KBM-7 (cell line): ENCODE measurements at places on chromosomes 7 and 10.
A peak's percentile ranks its signal among the peaks of the same experiment; 100 is the strongest.

DNA sequence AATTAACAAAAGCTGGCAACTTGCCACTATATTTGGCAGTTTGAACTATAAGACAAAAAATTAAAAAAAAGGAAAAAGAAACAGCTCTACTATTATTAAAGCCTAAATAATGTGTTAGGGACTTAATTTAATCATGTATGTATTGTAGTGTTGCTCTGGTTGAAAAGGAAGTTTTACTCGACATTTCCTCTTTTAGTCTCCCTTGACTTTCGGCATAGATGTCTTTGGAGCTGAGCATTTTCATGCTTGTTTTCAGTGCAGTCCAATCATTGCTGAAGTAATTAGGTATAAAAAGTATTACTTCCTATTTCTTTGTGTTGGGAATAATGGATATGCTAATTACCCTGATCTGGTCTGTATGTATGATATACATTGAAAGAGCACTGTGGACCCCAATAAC, 216.8 kb upstream of the KLF6 start:
- DNase-seq, result no peak

- DNase-seq, result no peak
Measured at GRCh38 chr7:66556549-66557213, 72.0 kb upstream of the KCTD7 start.

GRCh38 chr10:62844280-62845011, 28.3 kb upstream of the EGR2 start:
- DNase-seq, result no peak

- no peak for DNase-seq
Measured at GRCh38 chr10:76119515-76119914, 688.1 kb downstream of the LRMDA start.

- peak; percentile 59 for DNase-seq
Measured at GRCh38 chr7:87330942-87331341, 14.5 kb upstream of the CROT start.

DNA sequence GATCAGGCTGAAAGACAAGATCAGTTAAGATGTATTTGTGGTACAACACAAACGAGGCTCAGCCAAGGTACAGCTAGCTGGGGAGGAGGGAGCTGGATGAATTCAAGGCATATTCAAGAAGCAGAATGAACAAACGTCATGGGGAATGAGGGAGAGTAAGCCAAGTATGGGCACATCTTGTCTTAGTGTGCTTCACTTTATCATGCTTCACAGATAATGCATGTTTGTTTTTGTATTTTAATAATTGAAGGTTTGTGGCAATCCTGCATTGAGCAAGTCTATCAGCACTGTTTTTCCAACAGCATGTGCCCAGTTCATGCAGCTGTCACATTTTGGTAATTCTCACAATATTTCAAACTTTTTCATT, 135.4 kb downstream of the HIBADH start:
- DNase-seq, result no peak

DNA sequence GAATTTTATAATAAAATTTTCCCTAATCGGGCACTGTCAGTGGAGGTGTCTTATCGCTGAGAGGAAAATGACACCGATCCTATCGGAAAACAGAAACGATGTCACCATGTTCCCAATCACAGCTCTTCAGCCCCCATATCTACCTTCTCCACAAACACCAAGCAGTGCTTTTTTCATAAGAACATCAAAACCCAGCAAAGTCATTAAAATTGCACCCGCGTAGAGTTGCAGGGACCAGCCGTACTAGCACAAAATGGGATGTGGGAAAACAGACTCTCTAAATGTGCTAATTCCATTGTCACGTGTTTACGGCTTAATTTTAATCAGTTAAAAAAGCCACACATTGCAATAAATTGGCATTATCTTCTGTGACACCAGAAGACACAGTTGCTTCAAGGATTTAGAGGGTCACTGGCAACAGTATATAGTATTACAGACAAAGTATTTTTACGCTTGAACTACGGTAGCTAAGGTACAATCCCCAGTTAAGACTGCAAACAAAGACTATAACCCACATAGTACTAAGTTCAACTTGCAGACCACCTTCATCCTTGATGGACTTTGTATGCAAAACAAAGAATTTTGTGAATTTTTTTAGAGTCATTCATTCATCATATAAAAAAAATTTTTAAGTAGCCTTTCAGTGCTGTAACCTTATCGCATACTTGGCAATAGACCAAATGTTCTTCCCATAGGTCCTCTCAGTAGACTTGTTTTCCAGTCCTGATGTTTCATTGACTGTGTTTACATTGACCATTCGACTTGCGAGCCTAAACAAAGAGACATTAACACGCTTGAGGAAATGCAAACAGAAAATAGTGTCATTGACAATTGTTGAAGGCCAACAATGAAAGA, 116.0 kb downstream of the VTI1A start:
- no peak for DNase-seq

DNA sequence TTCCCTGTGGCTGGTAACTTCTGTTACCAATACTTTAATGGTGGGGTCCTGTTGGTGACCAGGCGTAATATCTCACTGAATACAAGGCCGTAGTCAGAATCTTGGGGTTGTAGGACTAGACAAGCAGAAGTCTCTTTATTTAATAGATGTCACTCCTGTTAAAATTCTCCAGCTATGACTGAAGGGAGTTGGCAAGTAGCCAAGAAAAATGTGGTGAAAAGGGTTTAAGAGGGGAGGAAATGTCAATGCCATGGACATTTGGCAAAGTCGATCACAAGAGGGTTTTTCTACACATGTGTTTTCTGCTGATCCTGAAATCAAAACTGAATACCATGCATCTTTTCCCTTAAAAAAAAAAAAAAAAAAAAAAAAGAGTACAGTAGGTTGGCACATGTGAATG, 533.5 kb downstream of the AUTS2 start:
- DNase-seq, result no peak

GRCh38 chr7:154676422-154677073, 326.4 kb downstream of the PAXIP1 start:
- no peak for DNase-seq

- DNase-seq, result peak; percentile 58
Measured at GRCh38 chr7:144437370-144438191, 34.1 kb upstream of the NOBOX start.

GRCh38 chr7:42980084-42980483, 47.9 kb downstream of the MRPL32 start:
- no peak for DNase-seq

GRCh38 chr7:19118636-19119371, 1.4 kb upstream of the TWIST1 start:
- DNase-seq, result no peak
